ENCODE measurements at places on chromosomes 16 and 17.

DNA sequence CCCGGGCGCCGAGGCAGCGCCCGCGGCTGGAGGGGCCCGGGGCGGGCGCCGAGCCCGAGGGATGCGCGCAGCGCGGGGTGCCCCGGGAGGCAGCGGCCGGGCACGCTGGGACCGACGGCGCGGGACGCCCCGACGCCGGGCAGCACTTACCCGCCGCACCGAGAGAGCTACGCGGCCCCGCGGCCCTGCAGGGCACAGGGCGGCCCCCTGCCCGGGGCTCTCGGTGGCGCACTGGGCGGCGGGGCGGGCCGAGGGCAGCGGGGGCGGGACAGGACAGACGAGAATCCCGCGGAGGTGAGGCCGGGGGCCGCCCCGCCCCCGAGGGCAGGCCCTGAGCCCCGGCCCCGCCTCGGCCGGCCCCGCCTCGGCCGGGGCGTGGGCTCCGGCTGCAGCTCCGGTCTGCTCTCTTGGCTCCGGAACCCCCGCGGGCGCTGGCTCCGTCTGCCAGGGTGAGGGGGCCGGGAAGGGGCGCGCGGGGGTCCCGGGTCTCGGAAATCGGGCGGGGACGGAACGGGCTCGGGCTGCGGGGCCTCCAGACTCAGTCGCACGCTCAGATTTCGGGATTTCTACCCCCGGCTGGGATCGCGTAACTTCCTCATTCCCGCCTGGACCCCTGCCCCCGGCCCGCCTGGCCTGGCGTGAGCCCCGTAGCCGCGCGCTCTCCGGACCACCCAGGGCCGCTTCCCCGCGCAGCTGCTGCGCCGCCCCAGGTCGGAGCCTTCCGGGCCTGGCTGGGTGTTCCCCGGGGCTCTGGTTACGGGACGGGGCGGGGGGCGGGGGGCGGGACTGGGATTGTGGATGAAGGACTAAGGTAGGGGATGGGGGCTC lies at the start of gene PLD2:
Gene PLD2 (plus strand): TSS at position 376 of the 828 bp plus-strand sequence. CDS start 621 bp downstream, outside the sequence.
- DNase-seq: peak; percentile 93

DNA sequence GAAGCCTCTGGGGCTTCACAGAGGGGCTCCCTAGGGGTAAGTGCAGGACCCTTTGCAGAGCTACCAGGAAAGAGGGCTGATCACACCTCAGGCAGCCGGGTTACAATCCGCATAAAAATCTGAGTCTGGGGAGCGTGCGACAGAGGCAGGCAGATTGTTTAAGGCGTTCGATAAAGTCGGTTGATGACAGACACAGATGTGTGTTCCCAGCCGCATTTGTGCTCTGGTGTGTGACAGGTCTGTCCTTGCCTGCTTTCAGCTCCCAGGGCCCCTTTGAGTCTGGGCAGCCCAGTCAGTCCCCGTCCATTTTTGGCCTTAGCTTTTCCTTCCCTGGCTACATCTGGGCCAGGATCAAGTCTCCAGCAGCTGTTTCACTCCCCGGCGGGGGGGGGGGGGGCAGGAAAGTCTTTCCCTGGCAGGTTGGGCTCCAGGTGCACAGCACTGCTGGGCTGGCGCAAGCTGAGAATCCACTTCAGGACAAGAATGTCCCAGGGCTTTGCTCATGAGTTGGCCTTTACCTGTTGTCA lies 1.3 kb upstream of the ZACN start:
- no peak for DNase-seq

DNA sequence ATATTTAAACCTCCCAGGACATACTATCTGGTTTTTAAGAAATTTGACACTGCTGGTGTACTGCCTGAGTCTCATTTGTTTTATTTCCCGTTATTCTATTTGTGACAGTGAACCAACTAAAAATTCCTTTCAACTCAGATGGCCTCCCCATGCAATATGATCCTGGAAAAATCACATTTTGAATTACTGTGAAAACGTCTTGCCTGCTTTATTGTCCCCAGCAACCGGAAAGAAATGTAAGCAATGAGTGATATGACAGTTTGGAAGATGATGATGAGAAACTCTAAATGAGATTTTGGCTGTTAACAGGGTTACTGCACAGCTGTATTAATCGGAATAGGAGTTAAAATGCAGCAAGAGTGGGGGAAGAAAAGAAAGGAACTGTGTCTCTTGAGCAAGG lies 590.7 kb upstream of the CDH5 start:
- no peak for DNase-seq

DNA sequence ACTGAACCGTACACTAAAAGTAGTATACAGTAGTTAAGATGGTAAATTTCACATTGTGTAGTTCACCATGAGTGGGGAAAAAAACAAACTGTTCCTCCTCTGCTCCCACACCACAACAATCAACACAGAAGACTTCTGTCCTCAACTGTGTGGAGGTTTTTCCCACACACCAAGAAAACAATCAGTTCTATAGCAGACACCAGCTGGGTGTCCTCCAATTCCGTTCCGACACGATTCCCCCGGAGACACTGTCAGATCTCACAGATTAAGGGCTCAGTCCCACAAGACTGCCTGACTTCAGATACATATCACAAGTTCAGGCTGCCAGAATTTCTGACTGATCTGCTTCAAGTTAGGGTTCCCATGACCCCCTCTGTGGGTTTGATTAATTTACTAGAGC lies 31.8 kb downstream of the BBS2 start:
- DNase-seq: no peak

GRCh38 chr17:43952351-43952723 lies 1.4 kb downstream of the PYY start:
- no peak for DNase-seq

DNA sequence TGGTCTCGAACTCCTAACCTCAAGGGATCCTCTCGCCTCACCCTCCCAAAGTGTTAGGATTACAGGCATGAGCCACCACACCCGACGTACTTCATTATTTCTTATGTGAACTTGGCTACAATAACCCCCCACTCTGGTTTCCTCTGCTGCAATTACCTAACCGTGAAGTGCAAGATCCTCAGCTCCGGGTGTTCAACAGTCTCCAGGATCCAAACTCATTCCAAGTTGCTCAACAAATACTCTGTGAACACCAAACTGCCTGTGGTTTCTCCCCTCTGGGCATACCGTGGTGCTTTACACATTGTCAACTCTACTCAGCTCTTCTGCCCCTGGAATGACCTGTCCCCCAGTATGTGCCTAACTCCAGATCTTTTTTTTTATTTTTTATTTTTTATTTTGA lies 6.8 kb upstream of the SULT1A1 start:
- DNase-seq: no peak

DNA sequence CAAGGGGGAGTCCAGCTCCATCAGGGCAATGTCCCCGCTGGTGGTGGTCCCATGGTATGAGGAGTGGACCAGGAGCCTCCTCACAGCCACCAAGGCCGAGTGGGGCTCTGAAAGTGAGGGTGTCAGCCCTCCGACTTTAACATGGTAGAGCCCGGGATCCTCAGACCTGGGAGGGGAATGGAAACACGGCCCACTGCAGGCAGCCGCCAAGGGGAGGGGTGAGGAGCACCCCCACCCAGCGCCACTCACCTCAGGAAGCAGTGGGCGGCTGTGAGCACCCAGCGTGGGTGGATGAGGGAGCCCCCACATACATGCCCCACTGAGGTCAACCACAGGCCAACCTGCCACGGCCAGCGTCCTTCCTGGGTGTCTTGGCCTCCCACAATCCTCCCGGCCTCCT lies 10.8 kb downstream of the ZG16B start:
- DNase-seq: no peak

DNA sequence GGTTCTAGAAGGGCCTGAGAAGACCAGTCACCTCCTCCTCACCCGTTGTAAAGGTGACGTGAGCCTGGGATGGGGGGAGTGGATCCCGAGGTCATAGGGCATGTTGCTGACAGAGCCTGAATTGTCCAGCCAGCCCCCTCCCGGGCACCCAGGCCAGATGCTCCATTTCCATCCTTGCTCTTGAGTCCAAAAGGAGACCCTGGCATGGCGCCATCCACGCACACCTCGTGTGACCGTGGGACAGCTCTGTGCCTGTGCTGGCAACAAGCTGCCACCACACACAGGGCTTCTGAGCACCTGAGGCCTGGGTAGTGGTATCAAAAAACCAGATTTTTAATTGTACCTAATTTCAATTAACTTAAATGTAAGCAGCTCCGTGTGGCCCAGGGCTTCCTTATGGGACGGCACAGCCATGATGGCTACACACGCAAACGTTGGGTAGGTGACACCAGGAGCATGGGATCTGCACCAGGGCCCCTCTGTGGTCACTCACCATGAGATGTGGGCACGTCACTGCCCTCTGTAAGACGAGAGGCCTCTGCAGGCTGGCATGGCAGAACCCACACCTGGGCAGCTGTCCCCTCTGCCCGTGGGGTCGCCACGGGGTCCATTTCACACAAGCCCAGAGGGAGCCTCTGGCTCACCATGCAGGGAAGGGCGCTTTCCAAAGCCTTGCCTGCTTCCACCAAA lies 37.6 kb upstream of the ZNF469 start:
- DNase-seq: no peak

DNA sequence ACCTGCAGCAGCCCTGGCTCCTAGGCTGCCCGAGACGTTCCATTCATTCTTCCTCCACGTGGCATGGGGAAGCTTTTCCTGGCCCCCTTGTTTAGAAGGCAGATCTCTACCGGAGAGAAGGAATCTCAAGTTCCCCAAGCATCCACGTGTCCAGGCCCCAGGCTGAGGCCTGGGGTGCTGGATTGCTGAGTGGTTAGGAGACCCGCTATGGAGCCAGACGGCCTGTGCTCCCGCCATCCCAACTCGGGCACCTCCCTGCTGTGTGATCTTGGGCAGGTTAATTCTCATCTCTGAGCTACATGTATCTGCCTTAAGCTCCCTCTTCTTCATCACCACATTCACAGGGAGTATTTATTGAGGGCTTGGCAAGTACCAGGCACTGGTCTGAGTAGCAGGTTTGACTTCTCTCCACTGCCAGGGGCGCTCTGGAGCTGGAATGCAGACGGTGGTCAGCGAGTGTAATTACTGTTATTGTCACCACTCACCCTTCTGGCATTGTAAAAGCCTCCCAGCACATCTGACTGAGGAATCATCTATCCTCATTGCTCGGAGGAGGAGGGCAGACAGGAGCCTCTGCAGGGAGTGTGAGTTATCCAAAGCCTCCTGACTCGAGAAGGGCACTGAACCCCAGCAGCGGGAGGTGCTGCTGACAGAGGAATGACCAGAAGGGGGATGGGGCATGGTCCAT lies 1.1 kb upstream of the ADGRG1 start:
- DNase-seq: no peak

DNA sequence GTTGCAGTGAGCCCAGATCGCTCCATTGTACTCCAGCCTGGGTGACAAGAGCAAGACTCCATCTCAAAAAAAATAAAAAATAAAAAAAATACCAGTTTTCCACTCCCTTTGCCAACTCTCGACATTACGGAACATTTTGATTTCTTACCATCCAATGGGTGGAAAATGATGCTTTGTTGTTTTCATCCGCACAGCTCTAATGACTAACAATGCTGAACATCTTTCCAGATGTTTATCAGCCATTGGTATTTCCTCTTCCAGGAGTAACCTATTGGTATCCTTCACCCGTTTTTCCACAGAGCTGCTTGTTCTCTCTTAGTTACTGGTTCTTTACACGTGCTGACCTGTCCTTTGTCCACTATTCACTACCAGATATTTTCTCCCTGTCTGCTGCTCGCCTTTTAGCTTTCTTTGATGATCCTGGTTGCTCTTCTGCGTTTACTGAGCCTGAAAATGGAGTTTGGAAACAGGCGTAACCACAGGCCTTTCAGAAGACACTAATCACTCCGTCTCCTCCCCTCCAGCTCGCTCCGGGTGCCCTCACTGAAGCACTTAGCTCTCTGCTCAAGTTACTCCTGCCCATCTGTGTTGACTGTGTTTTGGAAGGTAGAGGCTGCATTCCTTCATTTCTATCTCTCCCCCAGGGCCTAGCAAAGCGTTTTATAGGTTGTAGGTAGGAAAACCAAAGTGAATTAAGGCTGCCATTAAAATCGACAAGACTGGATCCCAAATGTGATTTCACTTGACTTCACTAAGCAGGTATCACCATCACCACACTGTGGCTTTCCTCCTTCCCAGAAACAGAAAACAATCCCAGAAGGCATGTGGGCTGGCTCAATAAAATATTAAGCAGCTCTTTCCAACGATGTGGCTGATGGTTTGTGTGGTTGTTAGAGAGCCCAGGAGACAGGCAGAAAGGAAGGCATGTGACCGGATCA lies 8.9 kb downstream of the SHPK start:
- DNase-seq: no peak

DNA sequence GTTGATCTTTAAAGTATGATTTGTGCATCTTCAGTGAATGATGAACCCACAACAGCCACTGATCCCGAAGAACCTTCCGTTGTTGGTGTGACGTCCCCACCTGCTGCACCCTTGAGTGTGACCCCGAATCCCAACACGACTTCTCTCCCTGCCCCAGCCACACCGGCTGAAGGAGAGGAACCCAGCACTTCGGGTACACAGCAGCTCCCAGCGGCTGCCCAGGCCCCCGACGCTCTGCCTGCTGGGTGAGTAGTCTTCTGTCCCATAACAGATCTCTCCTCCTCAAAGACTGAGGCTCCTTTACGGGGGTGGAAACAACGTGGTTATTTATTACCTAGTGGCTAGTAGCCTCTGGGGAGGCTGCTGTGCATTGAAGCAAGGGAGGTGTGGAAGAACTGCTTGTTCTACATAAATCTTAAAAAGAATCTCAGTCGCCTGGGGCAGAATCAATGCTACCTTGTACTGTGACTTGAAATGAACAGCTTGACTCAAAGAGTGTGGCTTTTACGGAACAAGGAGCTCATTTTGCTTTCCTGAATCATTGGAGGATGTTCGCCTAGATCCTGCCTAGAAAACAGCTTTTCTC lies 63.0 kb upstream of the CLEC18A start:
- no peak for DNase-seq

- DNase-seq: peak; percentile 27
Observed at GRCh38 chr17:1882836-1883235, 53.0 kb downstream of the RPA1 start.

DNA sequence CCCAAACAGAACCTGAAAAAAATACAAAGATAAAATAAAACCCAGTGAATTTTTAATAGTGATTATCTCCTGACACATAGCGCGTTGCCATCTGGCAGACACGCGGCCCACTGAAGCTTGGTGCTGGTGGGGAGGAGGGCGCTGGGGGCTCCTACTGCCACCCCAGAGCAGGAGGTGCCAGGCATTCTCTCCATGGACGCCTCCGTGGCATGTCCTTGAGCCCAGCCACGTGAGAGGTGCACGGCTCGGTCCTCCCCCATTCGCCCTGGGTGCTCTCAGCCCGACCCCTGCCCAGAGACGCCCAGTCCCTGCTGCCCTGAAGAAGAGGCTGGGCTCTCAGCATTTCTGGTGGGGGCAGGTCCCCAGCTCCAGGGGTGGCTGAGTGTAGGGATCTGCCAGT lies 142.2 kb upstream of the GSE1 start:
- no peak for DNase-seq

GRCh38 chr16:66996324-66996982 lies 8.1 kb downstream of the CES4A start:
- peak; percentile 62 for DNase-seq

GRCh38 chr17:73393381-73393780 lies 81.6 kb upstream of the CDC42EP4 start:
- no peak for DNase-seq

Data from left colon (tissue), 2 donors.